Smooth muscle cell of the umbilical artery (primary cell): ENCODE measurements at places on chromosomes 6 and 20. TPM values are rescaled to one million over a fixed set of nuclear protein-coding genes. Genes with fewer than 3 reads are reported as not detected.

HS3ST5 gene
- total RNA-seq = not detected in 2 replicates

EFCAB8 gene
- under 0.01 and 0.97 TPM in 2 replicates for total RNA-seq

TPD52L2 gene
- 127 and 187 TPM in 2 replicates for total RNA-seq

NT5E gene
- 327 and 1,188 TPM in 2 replicates for total RNA-seq

PARD6B gene
- total RNA-seq = 0.37 and 0.59 TPM in 2 replicates

BEND6 gene
- total RNA-seq = 14.3 TPM in 2 replicates

TRIM15 gene
- not detected in 2 replicates for total RNA-seq

CD93 gene
- total RNA-seq = 0.69 and 0.89 TPM in 2 replicates

PHACTR3 gene
- total RNA-seq = not detected in 2 replicates

FBXL4 gene
- total RNA-seq = 19.6 and 24.0 TPM in 2 replicates

PKIB gene
- total RNA-seq = 1.6 and 5.9 TPM in 2 replicates

BCAS4 gene
- total RNA-seq = 11.6 and 15.9 TPM in 2 replicates

MOG gene
- not detected in 2 replicates for total RNA-seq

COL9A1 gene
- total RNA-seq = not detected in 2 replicates

MCHR2 gene
- total RNA-seq = not detected in 2 replicates

DBNDD2 gene
- 0.30 and 1.2 TPM in 2 replicates for total RNA-seq

FAXC gene
- 0.59 and 2.1 TPM in 2 replicates for total RNA-seq
